ENCODE measurements at places on chromosomes 2 and 18. TPM values are rescaled to one million over a fixed set of nuclear protein-coding genes. Genes with fewer than 3 reads are reported as not detected.

The SEMA4C gene
- 35.8 TPM for total RNA-seq

The NYAP2 gene
- 0.14 TPM for total RNA-seq

The SKOR2 gene
- not detected for total RNA-seq

The FMNL2 gene
- total RNA-seq = 9.8 TPM

The PDE1A gene
- total RNA-seq = 6.0 TPM

The METTL8 gene
- 18.0 TPM for total RNA-seq

The KLHL41 gene
- 13.4 TPM for total RNA-seq

The UPP2 gene
- not detected for total RNA-seq

The ASIC4 gene
- total RNA-seq = 0.09 TPM

The HOXD1 gene
- total RNA-seq = 6.1 TPM

The ACTG2 gene
- 1,176 TPM for total RNA-seq

The TMEM150A gene
- total RNA-seq = 32.3 TPM
